WTC11 (cell line): ENCODE measurements at places on chromosomes 3 and 15. TPM values are rescaled to one million over a fixed set of nuclear protein-coding genes. Genes with fewer than 3 reads are reported as not detected.

NCK1 gene
- 24.4 to 31.6 TPM (median 28.9 TPM) in 3 replicates for total RNA-seq

THPO gene
- total RNA-seq: 0.55 to 1.4 TPM (median 1.0 TPM) in 3 replicates

INTS14 gene
- 28.3 to 31.9 TPM (median 30.7 TPM) in 3 replicates for total RNA-seq

LIPC gene
- not detected in 3 replicates for total RNA-seq

BTD gene
- 18.5 to 23.7 TPM (median 21.0 TPM) in 3 replicates for total RNA-seq

KIF9 gene
- 4.4 to 5.8 TPM (median 5.7 TPM) in 3 replicates for total RNA-seq

ILDR1 gene
- total RNA-seq: 2.3 to 3.4 TPM (median 2.8 TPM) in 3 replicates

GRCh38 chr15:58842713-58843396, 71.8 kb downstream of the MINDY2 start:
- no peak for DNase-seq

DNA sequence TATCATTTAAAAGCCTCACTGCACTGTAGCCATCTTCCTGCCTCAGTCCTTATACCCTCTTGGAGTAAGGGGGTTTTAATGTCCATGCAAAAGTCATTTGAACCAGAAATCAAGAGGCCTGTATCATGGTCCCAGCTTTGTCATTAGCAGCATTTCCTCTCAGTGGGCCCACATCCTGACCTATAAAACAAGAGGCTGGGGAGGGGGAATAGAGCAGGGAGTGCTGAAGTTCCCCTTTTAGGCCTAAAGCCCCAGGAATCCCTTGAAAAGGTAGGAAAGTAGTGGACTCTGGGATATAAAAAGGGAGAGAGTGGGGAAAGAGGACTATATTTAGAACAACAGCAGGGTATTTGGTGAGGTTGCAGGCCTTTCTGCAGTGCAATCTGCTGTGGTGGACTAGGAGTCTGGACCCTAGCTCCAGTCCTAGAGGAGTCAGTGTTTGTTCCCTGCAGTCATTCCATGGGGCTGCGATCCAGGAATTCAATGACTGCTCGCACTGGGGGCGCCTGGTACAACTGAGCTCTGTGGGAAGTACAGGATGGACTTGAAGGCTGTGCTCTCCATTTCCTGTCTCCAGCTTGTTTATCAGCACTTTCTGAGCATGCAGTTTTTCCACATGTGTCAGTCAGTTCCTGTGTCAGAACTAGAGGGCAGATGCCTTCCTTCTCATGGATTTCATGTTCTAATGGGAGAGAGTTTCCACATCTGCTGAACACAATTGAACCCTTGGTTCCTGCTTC, 46.8 kb downstream of the PDHB start:
- no peak for DNase-seq

DNA sequence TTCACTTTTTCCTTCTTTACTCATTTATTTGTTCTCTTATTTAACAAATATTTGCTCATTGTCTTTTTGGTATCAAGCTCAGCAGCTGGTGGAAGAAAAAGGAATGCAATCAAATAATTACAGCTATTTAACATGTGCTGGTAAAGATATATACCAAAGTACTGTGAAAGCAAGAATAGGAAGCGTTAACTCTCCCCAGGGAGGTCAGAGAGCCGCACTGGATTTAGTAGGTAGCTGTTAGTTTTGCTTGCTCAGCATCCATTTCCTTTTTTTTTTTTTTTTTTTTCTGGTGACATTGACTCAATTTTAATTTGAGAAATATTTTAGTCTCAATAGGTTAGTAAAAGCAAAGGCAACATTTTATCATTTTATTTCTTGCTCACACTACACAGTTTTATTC, 308.5 kb upstream of the MDFIC2 start:
- DNase-seq: no peak

GRCh38 chr15:31306426-31307269, 20.0 kb upstream of the KLF13 start:
- DNase-seq: peak; percentile 96

- DNase-seq: no peak
These were observed 181.1 kb upstream of the RBMS3 start for GRCh38 chr3:29099775-29100174.

DNA sequence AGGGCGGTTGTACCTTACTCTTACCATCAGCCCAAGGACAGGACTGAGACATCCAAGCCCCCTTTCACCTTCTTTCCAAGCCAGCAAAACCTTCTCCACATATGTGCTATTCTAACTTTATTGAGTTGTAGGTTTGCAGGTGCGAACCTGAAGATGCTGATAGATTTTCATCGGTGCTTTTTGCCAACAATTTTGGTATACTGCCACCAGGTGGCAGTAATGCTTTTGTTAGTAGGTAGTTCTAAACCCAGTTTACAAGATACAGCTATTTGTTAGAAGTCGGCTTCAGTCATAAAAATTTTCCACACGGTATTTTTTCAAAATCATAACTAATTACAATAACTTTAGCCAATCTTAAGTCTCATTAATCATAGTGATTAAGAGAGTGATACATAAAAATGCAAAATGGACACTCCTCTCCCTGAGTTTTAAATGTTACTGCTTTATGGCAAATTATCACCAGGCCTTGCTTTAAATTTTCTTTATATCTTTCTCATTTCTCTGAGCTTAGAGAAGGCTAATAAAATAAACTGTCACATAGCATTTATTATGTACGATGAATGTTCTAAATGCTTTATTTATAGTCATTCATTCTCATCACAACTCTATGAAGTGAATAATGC, 636 bp downstream of the TBC1D21 start:
- DNase-seq: no peak

GRCh38 chr3:127825756-127826155, 3.4 kb upstream of the MGLL start:
- DNase-seq: no peak

- DNase-seq: no peak
These were observed 14.7 kb upstream of the MBNL1 start for GRCh38 chr3:152254041-152254440.

- no peak for DNase-seq
These were observed 4.8 kb upstream of the FSIP1 start for GRCh38 chr15:39787479-39787878.

DNA sequence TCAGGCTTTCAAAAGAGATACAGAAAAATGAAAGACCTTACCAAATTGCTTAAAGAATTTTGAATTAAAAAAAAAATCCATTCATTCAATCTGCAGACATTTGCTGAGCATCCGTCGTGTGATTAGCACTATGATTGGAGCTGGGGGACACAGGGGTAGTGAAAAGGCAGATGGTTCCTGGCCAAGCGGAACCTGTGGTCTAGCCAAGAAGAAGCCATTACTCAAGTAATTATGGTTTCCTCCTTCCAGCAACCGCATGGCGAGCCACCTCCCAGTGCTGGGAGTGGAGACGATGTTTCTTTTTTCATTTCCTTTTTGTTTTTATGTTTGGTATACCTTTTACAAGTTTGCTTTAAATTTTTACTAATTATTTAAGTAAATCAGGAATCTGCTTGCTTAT, 140.2 kb downstream of the CACNA2D3 start:
- no peak for DNase-seq

- no peak for DNase-seq
These were observed 208.3 kb upstream of the UBE2E2 start for GRCh38 chr3:22994781-22995180.

- peak; percentile 97 for DNase-seq
These were observed at the start of gene NPHP3 for GRCh38 chr3:132722165-132723023. Gene NPHP3 (minus strand): TSS chr3:132722409. CDS start chr3:132722355, 54 bp downstream.

GRCh38 chr15:59298225-59298853, 74.3 kb downstream of the MYO1E start:
- no peak for DNase-seq

DNA sequence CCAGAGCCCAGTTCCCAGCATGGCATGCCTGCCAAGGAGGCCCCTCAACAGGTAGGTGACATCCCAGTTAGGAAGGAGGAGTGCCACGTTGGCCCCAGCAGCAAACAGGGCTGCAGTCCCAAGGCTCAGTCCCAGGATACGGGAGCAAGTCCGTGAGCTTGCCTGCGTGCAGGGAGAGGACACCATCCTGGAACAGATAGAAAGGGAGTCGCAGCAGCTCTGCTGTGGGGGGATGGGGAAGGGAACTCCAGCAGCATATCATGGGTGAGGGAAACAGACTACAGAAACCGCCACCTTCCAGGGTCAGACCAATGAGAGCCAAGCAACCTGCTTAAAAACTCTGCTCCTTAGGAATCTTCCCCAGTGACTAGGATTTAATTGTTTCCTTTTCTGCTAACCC, 9.4 kb upstream of the DYNLT2B start:
- no peak for DNase-seq
